ENCODE measurements at places on chromosomes 3 and 15.
A peak's percentile ranks its signal among the peaks of the same experiment; 100 is the strongest.

GRCh38 chr3:186108106-186108940 lies 566 bp downstream of the ETV5 start:
- no peak for DNase-seq

DNA sequence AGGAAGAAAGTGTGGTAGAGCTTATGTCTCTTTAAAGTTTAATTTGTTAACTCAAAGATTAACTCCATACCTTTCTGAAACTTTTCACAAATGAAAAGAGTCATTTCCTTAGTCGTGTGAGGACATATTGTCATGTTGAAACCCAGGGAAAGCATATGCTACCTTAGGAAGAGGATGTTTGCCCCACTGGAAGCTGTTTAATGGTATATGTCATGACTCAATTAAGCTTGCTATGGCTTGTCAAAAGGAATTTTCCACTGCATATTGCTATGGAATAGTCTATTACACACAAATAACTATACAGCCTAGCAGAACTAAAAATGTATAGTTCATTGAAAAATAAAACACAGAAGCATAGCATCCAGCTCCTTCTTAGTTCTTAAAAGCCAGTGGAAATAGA lies 69.9 kb downstream of the NSUN3 start:
- DNase-seq = no peak

GRCh38 chr3:182802413-182803390 lies 9.4 kb downstream of the ATP11B start:
- peak; percentile 94 for DNase-seq

GRCh38 chr3:141998669-141999290 lies 122.3 kb downstream of the ATP1B3 start:
- DNase-seq = peak; percentile 27

DNA sequence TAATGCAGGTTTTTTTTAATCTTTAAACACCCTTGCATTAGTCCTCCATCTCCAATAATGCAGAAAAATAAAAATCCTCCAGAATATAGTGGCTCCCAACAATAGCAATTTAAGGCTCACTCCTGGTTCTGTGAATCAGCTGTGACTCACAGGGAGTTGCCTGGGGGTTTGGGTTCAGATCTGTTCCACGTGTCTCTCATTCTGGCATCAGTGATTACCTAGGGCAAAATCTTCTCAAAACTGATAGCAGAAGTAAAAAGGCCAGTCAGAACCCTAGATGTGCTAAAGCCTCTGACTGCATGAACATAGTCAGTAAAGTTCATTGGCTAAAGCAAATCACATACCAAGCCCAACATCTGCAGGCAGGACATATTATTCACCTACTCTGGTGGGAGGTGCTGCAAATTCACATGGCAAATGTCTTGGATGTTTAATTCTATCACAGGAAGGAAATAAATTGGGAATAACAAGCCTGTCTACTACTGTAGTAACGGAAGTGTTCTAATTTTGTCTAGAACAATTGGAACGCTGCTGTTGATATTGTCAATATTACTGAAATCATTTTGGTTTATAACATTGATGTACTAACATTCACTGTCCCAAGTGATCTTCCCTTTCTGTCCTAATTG lies 364.1 kb upstream of the CNTN4 start:
- DNase-seq = no peak

- DNase-seq = peak; percentile 100
These were observed at the start of gene RASSF1 for GRCh38 chr3:50340448-50341329. TSS of gene RASSF1 (minus strand) at chr3:50340836. CDS start at chr3:50340805, 31 bp downstream.

DNA sequence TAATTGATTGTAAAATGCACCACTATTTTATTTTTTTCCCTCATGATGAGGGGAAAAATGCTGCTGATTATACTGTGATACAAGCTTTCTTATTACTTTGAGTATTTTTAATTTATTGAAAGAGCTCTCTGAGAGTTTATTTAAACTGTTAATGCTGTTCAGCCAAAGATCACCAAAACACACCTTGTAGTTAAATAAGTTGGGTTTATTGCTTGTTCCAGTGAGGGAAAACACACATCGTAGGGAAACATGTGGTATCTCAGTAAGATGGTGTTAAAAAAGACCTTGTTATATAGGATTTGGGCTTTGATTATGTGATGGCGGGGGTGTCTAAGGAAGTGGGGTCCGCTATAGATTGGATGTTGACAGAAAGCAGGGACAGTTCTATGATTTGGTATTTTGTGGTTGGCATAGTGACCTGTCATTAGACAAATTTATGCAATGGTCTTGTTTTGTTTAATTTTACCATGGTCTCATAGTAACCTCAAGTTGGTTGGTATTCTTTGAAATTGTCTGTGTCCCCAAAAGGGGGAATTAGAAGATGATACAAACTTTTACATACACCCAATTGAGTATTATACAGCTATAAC lies 11.1 kb downstream of the HACD3 start:
- DNase-seq = no peak

- no peak for DNase-seq
These were observed 76.6 kb upstream of the CFAP20DC start for GRCh38 chr3:59126446-59126845.

GRCh38 chr3:128098234-128098633 lies 25.4 kb downstream of the RUVBL1 start:
- DNase-seq = no peak

GRCh38 chr15:101348643-101349042 lies 53.6 kb upstream of the SNRPA1 start:
- DNase-seq = no peak

GRCh38 chr15:78689626-78690025 lies 48.6 kb upstream of the CHRNB4 start:
- DNase-seq = no peak

DNA sequence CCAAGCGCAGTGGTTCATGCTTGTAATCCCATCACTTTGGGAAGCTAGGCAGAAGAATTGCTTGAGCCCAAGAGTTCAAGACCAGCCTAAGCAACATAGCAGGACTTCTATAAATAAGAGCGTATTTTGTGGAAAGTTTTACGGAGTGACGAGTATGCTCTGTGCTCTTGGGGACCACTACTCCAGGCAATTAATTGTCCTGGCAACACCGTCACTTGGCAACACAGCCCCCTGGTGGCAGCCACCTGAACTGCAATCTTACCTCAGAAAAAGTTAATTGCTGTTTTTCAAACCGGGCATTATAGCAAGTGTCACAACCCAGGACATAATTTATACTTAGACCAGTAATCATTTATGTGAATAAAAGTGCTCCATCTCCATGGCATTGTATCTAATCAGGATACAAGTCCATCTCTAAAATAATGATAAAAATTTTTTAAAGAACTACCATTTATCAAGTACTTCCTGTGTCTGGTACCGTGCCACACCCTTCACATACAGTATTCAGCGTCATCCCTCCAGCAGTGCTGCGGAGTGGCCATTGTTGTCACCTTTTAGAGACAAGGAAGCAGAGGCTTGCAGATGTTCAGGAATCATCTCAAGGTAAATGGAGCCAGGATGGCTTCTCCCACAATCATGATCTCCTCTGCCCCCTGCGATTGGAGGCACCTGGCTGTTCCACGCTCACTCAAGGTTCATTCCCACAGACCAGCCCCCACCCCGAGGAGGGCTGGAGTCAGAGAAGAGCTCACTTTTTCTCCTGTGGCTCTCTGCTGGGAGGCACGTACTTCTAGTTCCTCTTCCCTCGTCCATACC lies 34.5 kb downstream of the PLA2G4D start:
- peak; percentile 41 for DNase-seq

GRCh38 chr15:51168700-51169099 lies 74.0 kb upstream of the TNFAIP8L3 start:
- DNase-seq = no peak

DNA sequence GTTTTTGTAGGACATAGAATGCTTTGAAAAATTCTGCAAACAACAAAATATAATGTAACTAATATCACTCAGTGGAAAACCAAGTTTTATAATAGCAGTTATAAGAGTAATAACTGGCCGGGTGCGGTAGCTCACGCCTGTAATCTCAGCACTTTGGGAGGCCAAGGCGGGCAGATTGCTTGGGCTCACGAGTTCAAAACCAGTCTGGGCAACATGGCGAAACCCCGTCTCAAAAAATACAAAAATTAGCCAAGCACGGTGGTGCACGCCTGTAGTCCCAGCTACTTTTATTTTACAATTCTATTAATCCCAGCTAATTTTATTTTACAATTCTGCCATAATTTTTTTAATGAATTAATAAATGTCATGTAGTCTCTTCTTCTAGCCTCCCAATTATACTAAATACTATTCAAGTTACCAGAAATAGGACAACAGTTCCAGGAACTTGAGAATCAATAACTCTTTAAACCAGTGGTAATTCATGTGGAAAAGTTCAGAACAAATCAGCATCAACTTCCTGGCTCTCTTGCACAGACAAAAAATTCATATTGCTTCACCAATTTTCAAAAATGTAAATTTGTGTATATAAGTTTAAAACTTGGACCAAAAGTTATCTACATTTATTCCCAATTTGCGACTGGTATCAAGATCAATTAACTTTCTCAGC lies 2.2 kb downstream of the DENND4A start:
- DNase-seq = no peak

DNA sequence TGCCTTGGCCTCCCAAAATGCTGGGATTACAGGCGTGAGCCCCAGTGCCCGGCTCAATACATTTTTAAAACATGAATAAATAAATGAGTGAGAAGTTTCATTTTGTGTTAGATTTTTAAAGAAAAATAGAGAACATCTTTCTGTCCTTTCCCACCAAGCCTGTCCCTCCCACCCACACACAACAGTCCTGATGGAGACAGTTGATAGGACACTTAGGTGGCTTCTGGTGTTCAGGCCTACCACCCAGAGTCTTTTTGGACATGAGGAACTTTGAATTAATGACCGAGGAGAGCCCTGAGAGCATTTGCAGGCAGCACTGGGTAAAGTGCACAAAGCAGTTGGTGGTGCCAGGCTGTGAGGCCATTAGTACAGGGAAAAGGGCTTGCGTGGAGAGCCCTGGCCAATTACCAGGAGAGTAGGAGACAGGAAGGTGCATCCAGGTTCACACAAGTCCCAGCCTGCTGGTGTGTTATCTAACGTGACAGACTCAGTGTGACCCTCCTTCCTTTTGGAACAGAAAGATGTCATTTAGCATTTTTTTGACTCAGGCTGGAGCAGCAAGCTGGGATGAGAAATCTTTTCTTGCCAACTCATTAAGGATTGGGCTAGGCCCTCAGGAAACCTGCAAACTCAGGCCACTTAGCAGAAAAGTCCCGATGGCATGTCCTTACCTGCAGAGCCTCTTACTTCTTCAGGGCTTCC lies 103.6 kb downstream of the PDCD6IP start:
- DNase-seq = no peak

DNA sequence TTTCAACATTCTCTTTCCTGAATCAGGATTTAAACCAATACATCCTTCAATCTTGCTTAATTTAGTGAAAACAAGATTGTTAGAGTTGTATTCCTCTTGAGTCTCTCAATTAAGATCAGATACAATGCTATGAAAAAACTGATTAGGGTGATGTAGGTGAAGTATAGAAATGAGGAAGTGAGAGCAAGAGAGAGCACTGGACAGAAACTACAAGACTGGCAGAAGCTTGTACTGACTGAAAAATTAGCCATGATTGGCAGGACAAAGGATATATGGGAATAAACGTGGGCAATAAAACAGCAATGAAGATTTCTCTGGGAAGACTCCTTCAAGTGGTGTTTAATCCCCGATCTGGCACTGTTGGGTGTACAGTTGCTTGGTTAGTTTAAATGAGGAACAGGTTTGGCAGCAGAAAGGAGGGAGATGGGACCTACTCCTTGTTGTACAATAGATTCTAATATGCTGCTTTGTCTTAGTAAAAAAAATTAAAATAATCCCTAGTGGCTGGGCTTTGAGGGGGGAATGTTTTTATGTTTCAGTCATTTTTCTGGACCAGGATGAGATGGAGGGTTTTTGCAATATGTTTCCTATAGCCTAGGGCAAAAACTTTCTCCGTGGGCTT lies 252.7 kb downstream of the SLC9A9 start:
- DNase-seq = peak; percentile 31

GRCh38 chr3:109597444-109597843 lies 260.1 kb upstream of the DPPA4 start:
- DNase-seq = no peak

- DNase-seq = no peak
These were observed 4.3 kb downstream of the IRAK2 start for GRCh38 chr3:10169000-10169496.

GRCh38 chr3:167735233-167736138 lies at the start of gene SERPINI1:
TSS of gene SERPINI1 (plus strand) at chr3:167735721. CDS start at chr3:167789129, 53,408 bp downstream.
- peak; percentile 96 for DNase-seq

GRCh38 chr3:167057581-167057980 lies 322.5 kb downstream of the ZBBX start:
- no peak for DNase-seq

- DNase-seq = peak; percentile 71
These were observed 108.3 kb upstream of the MME start for GRCh38 chr3:154971771-154972326.

Data from AML-193 (cell line).